Cortex of kidney (tissue), 1 donor: ENCODE measurements at places on chromosomes 1 and 21.

DNA sequence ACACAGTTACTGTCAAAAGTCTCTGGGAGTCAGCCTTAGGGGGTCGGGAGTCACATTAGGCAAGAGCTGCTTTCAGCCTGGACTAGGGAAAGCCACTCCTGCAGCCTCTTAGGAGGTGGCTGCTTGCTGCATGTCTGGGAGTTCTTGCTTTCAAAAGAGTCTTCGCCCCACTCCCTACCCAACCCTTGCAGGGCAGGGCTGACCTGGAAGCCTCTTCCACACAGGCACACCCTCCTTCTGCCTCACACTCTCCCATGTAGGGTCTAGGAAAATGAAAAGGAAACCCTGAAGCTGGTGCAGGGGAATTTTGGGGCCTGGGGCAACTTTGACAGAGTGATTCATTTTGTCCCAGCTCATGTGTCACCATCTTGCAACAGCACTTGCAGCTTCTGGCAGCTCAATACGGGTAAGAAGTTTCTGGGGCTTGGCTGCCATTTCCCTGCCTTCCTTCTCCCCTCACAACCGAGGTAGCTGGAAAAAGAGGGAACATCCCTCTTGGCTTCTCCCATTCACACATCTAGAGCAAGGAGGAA, 37.3 kb downstream of the KCND3 start:
- no peak for DNase-seq

DNA sequence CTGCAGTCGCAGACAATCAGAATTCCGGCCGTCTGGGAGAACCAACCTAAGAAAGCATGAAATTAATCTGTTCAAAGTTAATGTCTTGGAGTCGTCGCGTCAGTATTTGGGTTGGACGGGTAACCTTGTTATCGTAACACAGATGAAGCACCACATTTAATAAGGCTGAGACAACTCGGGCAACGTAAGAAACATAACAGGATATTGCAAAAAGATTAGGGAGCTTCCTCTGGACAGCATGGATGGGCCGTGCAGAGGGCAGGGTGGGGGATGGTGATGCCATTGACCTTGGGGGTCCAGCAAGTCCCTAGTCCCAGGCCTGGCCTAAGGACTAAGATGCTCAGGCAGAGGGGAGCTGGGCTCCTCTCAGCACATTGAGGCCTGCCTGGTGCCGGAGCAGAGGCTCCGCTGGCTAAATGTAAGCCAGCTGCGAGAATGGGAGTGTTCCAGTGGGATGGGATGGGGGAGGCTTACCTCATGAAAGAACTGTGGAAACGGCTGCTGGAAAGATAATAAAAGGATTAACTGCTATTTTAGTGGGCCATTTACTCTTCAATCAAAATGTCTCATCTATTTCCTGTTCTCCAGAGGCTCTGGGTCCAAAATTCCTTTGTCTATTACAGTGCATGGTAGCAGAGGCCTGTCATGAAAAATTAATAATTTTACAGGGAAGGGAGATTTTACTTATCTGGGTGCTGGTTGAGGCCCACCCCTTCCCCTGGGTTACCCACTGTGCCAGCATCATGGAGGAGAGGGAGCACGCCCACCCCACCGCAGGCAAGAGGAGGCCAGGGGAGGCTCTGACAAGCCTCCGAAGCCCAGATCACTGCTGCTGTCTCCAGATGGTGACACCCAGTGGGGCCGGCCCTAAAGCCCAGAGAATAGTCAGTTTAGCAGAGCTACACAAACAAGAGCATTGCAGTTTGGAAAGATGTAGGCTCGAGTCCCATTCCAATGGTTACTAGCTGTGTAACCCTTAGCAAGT, 131.6 kb downstream of the DMRTB1 start:
- no peak for DNase-seq

DNA sequence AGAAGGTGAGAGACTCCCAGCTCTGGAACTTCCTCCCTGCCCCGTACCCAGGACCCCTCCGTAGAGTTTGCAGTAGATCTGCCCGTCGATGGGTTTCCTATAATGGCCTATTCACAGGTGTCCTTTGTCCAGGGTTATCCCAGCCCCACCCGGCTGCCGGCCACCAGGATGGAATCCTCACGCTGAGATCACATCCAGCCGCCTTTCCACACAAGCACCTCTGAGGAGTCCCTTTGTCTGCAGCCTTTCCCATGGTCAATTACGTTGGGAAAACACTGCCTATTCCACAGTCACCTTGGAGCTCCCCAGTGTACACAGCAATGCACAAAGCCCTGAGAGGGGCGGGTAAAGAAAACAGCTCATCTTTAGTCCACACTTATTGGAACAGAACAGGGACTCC, 190.0 kb upstream of the EDN2 start:
- no peak for DNase-seq

DNA sequence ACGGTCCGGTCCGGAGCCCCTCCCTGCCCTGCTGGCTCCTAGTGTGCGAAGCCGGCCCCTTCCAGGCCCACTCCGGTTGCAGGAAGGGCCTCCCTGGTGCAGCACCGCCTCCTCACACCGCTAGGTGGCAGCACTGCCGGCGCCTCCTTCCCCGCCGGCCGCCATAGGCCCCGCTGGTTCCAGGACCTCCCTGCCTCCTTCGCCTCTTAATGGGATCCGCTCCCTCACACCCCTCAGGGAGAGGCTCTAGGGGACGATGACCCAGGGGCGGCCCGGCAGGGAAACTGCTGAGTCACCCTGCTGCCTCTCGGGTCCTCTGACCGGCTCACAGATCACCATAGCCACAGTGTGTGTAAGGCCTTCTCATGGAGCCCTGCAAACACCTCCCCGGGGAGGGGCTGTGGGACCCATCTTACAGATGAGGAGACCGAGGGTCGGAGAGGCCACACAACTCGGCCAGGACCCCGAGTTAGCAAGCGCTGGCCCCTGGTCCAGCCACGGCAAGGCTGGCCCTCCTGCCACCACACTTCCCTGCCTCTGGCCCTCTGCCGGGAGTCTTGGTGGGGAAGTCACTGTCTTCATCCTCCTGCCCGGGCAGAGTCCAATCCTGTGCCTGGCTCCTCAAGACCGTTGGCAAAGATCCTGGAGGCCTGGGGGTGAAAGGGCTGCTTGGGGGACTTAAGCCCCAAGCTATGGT, 1.6 kb upstream of the AJAP1 start:
- no peak for DNase-seq

DNA sequence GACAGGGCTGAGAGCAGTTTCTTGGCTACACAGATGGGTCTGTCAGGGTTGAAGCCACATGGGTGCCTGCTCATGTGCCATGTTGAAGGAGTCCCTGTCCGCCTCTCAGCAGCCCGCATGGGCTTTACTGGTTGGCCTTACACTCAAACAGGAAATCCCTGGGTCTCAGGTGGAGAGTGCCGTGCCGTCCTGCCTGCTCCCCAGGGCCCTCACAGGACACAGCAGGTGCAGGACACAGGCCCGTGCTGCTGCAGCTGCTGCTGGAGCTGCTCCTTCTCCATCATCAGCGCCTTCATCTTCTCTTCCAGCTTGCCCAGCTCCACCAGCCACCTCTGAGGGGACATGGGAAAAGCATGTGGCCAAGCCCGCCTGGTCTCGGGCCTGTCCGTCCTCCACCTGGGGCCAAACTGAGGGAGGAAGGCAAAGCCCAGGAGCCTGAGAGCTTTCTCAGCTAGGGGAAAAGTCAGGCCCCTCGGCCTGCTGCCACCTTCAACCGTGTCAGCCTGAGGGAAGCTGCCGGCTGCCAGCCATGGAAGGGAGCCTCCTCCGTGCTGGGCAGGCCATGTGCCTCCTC, 5.5 kb downstream of the SLFNL1 start:
- DNase-seq = no peak

DNA sequence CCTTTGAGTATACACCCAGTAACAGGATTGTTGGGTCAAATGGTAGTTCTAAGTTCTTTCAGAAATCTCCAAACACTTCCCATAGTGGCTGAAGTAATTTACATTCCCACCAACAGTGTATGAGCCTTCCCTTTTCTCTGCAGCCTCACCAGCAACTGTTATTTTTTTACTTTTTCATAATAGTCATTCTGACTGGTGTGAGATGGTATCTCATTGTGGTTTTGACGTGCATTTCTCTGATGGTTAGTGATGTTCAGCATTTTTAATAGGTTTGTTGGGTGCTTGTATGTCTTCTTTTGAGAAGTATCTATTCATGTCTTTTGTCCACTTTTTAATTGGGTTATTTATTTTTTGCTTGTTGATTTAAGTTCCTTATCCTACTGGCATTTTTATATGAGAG, 26.4 kb upstream of the LAMC1 start:
- DNase-seq = no peak

GRCh38 chr1:54338464-54338863, 67.7 kb downstream of the SSBP3 start:
- no peak for DNase-seq
